ENCODE measurements at places on chromosomes 5 and 9.

DNA sequence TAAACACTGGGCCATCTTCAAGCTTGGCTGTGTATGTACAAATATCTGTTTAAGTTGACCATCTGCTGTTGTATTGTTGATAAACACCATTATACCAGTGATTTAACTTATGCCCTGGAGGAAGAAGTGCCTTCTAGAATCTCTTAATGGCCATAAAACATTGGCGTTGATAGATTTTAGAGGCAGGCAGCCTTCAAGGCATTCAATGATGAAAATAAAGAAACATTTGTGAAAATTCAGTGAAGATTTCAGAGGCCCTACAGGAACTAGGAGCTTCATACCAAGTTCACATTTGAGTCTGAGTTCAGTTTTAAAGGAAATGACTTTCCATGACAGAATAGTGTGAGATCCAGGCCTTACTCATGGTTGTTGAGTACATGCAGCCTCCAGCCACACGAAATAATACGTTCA lies 52.2 kb downstream of the MAP1B start:
- no peak for DNase-seq

GRCh38 chr5:149860801-149861322 lies 83.7 kb downstream of the PDE6A start:
- no peak for DNase-seq

- no peak for DNase-seq
Measured at GRCh38 chr5:9540791-9541190, 5.1 kb downstream of the SEMA5A start.

GRCh38 chr5:158792976-158793375 lies 306.7 kb downstream of the EBF1 start:
- DNase-seq: no peak

DNA sequence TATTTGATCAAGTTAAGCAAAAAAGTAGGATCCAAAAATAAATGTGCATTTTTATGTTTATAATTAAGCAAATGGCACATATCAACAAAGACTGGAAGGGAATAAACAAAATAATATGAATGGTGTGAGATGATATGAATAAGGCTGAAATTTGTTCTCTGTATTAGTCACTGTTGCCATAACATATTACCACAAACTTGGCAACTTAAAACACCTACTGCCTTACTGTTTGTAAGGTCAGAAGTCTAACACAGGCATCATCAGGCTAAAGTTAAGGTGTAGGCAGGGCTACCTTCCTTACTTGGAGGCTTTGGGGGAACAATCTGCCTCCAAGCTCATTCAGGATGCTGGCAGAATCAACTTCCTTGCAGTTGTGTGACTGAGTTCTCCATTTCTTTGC lies 19.3 kb downstream of the PGGT1B start:
- DNase-seq: no peak

DNA sequence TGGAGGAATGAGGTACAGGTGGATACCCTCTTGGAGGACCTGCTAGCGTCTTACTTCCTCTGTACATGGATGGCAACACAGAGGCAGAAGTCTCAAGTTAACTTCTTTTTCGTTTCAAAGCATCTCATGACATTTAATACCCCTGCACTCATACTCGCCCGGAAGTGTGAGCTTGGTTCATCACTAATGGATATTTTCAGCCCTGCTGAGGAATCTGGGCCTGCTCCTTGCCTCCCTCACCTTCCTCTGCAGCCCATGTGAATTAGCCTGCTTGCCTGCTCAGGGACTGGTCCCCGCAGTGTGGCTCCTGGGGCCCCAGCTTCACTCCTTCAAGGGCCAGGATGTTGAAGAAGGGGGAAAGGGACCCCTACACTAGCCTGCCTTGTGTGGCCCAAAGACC lies 34.1 kb downstream of the GADD45G start:
- no peak for DNase-seq

DNA sequence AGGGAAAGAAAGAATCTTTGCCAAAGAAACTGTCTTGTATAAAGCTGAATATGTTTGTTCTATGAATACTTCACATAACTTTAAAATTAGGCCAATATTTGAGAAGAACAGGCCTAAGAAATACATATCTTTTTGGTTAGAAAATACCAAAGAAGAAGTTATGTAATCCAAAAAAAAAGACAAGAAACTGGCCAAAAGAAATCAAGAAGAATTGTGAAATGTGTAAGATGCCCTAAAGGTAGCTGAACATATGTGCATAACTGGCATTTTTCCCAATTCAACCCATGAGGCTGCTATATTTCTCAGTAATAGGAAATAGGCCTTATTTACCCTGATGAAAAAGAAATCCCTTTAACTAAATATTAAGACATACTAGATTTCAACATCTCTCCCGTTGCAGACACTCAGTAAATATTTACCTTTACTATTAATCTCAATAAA lies 290.0 kb downstream of the CETN3 start:
- DNase-seq: no peak

DNA sequence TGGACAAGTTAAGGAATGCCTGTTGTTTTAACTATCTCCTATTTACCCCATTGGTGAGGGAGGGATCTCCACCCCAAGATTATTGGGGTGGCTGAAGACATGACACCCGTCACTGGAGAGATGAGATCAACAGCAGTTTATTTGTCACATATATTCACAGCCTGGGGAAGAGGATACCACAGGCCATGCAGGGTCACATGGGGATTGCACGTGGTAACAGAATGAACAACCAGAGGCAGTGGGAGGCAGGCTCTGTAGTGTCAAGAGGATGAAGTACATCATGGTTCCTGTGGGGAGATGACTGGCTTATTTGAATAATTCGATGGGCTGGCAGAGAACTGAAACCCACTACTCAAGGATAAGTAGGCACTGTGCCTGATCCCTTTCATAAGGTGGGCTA lies 18.6 kb upstream of the SHISAL2B start:
- no peak for DNase-seq

DNA sequence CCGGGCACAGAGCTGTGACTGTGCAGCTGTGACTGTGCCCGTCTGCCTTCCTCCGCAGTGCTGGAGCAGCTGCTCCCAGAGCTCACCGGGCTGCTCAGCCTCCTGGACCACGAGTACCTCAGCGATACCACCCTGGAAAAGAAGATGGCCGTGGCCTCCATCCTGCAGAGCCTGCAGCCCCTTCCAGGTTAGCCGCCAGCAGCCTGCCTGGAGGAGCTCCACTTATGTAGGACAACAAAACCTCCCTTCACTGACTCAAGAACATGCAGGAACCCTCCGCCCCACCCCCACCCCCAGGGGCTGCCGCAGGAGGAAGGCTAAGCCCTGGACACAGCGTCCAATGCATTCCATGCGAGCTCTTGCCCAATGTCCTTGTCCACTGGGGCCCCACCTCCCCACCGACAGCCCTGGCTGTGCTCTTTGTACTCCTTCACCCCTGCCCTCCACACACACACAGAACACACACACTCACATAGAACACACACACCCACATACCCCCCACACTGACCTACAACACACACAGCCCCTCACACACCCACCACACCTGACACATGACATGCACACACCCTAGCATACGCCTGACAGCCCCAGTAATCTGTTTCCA lies 27.9 kb downstream of the AFAP1L1 start:
- DNase-seq: no peak

- no peak for DNase-seq
Measured at GRCh38 chr5:558871-559503, 34.7 kb upstream of the SLC9A3 start.

Data from brain (organoid and tissue), 16 donors.